ENCODE measurements at places on chromosomes 13 and 19.

DNA sequence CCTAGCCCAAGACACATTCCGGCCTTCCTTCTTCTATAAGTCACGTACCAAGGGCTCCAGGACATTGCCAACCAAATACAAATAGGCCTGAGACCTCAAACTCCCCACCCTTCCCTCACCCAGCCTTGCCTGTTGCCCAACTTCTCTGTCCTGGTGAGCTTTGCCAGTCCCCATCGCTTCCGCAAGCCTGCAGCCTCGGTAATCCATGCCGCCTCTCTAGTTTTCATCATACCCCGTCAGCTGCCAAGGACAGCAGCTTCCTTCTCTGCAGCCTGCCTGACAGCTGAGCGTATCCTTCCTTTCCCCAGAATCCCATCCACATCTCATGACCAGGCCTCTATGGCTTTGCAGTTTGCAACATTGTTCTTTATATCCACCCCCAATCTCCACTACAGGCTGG lies 36.6 kb upstream of the POMP start:
- no peak for DNase-seq

DNA sequence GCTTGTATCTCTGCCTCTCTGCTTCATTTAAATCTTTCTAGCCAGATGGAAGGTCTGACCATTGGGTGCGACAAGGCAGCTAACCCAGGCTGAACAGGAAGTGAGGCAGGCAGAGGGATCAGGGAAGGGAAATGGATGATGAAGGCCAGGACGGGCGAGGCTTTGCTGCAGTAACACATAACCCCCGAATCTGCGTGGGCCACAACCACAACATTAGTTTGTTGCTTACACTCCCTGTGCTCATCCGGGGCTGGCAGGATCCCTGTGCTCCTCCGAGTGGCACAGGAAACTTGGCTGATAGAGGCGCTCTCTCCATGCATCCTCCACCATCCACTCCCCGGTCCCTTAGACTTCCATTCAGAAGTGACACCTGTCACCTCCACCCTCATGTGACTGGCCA lies 1.1 kb upstream of the FLT3LG start:
- no peak for DNase-seq

DNA sequence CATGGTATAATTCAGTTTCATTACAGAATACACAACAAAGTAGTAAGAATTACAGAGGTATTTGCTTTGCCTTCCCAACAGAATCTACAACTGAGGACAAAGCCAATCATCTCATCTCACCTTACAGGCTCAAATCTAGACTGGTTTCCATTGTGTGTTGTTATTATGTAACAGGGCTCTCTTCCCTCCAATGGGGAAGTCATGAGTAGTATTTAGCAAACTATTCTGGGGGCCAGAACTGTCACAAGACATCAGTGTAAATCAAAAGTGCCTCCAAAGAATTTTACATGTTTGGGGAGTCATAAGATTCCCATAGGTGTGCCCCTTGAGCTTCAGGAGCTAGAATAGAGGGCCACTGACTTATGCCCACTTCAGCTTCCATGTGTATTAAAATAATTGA lies 187.0 kb upstream of the EDNRB start:
- no peak for DNase-seq

- DNase-seq, result no peak
Measured at GRCh38 chr13:74037762-74038161, 96.4 kb downstream of the KLF12 start.

- DNase-seq, result no peak
Measured at GRCh38 chr13:24323739-24324075, 14.3 kb downstream of the C1QTNF9 start.

- DNase-seq, result no peak
Measured at GRCh38 chr19:46373491-46374359, 26.8 kb downstream of the PPP5C start.

DNA sequence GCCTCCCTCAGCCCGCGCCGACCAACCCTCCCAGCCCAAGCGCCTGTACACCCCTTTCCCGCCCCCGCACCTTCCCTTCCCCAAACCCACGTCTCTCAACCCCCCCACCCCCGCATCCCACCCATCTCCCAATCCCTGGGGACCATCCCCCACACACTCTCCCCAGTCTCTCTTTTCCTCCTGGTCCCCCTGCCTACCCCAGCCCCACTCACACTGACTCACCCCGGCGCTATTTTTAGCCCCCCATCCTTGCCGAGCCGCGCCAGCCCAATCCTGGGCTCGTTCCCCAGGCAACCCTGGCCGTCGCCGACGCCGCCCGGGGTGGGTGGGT lies 11.7 kb downstream of the CIC start:
- no peak for DNase-seq

DNA sequence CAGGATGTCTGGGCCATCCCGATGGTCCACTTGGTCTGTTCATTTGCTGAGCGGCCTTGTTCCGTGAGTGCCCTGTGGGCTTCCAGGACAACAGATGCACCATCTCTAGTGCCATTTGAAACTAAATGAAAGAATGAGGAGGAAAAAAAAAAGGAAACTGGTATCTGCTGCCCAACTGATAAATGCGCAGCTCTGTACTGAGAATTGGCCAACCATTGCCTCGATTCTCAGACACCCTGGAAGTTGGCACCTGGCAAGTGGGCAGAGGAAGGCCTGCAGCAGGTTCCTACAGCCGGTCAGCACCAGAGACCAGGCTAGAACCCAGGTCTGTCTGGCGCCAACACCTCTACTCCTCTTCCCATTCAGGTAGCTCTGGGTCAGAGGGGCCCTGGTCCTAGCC lies 18.9 kb downstream of the SLC7A1 start:
- no peak for DNase-seq

DNA sequence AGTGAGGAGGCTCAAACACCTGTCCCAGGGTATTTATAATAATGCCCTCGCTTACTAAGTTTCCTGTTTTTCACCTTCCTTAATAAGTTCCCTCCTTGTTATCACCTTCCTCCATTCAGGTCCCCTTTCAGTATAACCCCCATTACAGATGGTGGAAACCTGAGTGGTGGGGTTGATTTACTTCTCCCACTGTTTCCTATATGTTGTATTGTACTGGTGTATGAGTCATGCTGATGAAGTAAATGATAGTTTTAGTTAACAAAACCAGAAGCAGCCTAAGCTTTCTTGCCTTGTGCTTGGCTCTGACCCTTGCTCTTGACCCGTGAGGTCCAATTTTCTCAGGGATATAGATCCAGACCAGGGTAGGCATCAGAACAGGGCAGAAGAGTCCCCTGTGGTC lies 22.3 kb upstream of the TNFSF11 start:
- no peak for DNase-seq

DNA sequence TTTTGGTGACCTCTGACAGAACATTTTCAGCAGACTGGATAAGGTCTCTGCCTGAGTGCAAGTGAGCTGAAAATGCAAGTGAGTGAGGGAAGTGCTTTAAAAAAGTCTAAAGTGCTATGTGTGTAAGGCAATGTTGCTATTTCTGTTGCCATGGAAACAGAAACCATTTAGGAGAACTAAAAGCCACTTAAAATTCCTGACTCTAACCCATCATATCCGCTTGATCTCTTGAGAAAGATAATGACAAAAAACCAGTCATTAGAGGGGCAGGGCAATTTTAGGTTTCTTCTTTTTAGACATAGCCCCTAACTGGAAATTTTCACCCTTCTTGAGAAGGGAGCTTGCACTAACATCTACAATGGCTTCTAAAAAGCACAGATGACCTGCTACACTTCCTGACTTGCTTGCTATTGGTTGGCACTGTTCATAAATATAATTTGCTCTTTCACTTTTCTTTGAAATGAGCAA lies at the start of gene CYSLTR2:
Gene CYSLTR2, plus strand, starts transcription at position 458 of the 468 bp plus-strand sequence. CDS start 52,889 bp downstream, outside the sequence.
- peak; percentile 7 for DNase-seq

- DNase-seq, result no peak
Measured at GRCh38 chr13:51347099-51347498, 7.6 kb downstream of the SERPINE3 start.

DNA sequence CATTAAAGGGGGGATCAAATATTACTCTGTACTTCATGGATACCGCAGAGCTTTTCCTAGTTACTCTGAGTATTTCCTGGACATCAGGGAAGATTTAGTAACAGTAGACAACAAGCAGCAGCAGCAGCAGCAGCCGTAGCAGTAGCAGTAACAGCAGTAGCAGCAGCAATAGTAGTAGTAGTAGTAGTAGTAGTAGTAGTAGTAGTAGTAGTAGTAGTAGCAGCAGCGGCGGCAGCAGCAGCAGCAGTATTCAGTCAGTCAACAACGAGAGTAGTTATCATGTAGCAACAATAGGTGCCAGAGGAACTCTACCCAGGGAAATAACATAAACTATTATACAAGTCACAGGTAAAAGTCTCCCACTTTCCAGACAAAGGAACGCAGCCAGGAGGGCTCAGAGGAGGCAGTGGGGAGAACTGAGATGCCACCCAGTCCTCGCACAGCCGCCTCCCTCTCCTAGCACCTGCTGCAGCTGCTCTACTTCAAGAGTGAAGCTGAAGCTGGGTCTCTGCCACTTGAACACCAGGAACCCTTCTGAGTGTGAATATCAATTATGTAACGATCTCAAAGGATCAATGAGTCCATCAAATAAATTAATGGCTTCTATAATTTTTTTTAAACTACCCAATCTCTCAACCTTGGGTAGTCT lies 1.3 kb upstream of the DOCK9 start:
- no peak for DNase-seq

Measured in stimulated activated naive CD4-positive, alpha-beta T cell (primary cell).